ENCODE measurements at places on chromosomes 5 and 9.

GRCh38 chr5:10521466-10522223 lies 42.2 kb upstream of the ANKRD33B start:
- DNase-seq = no peak

GRCh38 chr5:122182491-122182921 lies 53.2 kb downstream of the ZNF474 start:
- DNase-seq = no peak

DNA sequence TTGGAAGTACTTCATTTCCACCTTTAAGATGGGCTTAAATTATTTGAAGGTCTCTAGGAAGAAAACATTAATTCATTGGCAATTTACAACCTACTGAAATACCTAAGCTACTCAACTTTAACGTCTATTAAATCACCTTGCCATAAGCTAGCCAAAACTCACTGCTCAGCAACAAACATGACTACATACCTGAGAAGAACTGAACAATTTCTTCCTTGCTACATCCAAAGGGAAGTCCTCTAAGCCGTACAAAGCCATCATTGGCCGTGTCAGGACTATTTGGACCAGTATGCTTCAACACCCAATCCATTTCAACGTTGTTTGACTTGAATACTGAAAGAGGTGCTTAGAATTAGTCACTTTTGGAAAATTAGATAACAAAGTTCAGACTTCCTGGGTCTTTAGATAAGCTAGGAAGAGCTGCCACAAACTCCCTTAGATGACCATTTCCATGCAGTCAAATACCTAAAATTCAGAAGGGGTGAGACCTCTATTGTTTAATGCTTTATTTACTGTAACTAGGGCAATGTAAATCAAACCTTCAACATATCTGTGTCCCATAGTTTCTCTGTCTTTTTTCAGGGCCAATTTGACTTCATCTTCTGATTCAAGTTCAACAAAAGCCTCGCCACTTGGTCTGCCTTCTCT lies 2.6 kb downstream of the HNRNPH1 start:
- DNase-seq = no peak

- DNase-seq = no peak
These were observed 1.1 kb downstream of the PPIC start for GRCh38 chr5:123035360-123035917.

GRCh38 chr9:7376833-7377232 lies 422.7 kb downstream of the DMAC1 start:
- no peak for DNase-seq

DNA sequence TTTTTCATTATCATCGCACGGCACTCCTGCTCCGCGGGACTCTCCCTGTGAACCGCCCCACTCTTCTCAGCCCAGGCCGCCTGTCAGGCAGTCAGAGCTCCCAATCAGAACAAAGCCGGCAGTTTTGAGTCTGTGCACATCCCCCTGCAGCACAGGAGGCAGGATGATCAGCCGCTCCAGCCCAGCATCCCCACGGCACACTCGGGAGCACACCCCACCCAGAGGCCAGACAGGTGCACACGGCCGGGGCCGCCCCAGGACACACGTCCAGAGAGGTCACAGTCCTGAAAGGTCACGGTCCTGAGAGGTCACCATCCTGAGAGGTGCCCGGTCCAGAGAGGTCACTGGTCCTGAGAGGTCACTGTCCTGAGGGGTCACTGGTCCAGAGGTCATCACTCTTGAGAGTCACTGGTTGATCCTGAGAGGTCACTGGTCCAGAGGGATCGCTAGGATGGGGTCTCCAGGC lies 8.4 kb downstream of the TPPP start:
- DNase-seq = no peak

GRCh38 chr5:39566891-39567290 lies 142.1 kb upstream of the DAB2 start:
- DNase-seq = no peak

- DNase-seq = no peak
These were observed 27.1 kb downstream of the DPYSL3 start for GRCh38 chr5:147482706-147483180.

DNA sequence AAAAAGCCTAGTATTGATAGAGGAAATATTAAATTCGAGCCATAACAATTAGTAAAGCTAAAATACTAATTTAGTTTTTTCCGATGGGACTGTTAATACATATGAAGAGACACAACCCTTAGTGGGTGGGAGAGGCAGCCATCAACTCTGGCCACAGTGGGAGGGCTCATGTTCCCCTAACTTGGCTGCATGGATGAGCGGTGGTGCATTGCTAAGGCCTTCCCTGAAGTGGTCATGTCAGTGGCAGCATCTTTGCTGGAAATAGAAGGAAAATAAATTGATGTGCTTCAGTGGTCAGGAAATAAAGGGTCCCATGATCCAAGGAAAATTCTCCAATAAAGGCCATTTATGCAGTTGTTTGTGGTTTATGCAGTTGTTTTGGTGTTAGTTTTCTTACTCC lies 33.9 kb upstream of the F2RL2 start:
- DNase-seq = no peak

- no peak for DNase-seq
These were observed 476.4 kb downstream of the ISL1 start for GRCh38 chr5:51859624-51860023.

DNA sequence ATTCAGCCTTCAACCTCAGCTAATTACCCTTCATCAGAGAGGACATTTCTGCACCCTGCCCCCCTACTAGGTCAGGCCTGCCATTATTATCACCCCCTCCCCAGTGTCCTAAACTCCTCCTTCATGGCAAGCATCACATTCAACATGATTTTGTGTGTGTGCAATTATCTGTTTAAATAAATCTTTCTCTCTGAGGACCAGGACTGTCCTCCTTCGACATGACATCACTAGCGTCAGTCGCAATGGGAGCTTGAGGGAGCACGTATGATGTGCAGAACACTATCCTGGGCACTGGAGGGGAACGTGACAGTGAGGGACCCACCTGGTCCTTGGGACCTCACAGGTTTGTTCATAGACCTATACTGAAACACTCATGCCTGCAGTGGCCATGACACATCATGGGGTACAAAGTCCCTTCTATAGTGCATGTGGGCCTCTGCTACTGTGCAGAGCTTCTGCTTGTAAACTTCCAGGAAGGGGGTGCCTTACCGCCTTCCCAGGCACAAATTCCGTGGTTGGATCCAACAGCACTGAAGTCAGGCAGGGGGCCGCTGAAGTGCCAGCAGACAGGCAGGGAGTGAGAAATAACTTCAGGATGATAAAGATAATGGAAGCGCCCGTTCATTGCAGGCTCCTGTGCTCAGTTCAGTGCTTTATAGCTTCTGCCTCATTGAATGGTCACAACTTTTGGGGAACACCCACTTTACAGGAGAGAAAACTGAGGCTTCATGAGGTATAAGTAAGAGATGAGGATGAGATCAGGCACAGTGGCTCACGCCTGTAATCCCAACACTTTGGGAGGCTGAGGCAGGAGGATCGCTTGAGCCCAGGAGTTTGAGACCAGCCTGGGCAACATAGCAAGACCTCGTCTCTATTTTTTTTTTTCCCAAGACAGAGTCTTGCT lies 36.0 kb upstream of the STXBP1 start:
- DNase-seq = no peak

GRCh38 chr5:22986281-22986680 lies 133.1 kb upstream of the CDH12 start:
- DNase-seq = no peak

GRCh38 chr9:4443439-4443838 lies 46.8 kb upstream of the SLC1A1 start:
- no peak for DNase-seq

DNA sequence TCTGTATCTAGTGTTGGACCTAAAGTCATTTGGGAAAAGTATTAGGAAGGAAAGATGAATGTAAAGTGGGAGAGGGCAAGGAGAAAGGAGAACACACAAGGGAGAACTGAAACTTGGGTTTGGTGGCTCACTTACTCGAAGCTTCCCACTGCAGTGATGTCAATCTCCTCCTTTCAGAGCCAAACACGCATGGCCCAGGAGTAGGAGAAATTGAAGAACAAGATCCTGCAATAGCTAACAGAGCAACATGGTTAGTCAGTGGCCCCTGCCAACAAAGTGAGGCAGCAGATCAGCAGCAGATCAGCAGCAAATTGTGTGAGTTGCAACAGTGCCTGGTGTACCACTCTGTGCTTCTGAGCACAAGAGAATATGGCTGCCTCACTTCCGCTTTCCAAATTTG lies 366.4 kb downstream of the PSAT1 start:
- no peak for DNase-seq

GRCh38 chr5:165227515-165227914 lies 1722.1 kb downstream of the MAT2B start:
- no peak for DNase-seq

DNA sequence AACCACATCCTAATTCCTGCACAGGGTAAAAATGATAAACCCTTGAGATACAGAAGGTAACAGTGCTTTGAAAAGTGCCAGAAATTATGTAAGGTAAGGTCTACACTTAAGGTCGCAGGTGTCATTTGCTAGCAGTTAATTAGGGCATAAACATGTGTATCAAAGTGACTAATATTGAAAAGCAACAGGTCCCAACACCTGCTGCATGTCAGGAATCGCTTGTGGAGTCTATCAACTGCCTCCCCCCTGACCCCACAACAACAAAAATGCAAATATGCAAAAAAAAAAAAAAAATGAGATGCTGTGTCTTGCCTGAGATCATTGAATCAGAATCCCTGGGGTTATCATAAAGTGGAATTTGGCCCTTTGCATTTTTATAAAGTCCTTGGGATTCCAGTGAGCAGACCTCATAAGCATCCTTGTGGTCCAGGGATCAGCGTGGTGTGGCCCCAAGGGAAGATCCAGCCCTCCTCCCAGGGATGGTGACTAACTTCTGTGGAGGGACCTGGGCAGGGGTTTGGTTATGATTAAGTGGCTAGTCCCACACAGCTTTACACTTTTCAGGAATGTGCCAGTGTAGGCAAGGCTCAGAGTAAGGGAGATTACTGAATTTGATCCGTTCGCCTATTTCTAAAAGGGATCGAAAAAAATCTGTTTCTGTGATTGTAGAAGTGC lies 92.5 kb upstream of the TNFSF8 start:
- no peak for DNase-seq

Data from stimulated activated CD4-positive, alpha-beta T cell treated with anti-CD3 and anti-CD28 coated beads, Interleukin-4, amount 100 ng/mL, for 48 hours (primary cell).